ENCODE measurements at places on chromosomes 16 and 17. TPM values are rescaled to one million over a fixed set of nuclear protein-coding genes. Genes with fewer than 3 reads are reported as not detected.

Gene CCDC154
- total RNA-seq: 0.14 TPM

Gene PLA2G10
- not detected for total RNA-seq

Gene CSF3
- total RNA-seq: 6.8 TPM

Gene SLC16A5
- total RNA-seq: 19.3 TPM

Gene NPIPA8
- total RNA-seq: not detected

Gene CACNG3
- not detected for total RNA-seq

Gene CLEC19A
- total RNA-seq: not detected

Gene NT5C3B
- 79.9 TPM for total RNA-seq

Gene WNT9B
- not detected for total RNA-seq

Gene SLC12A3
- not detected for total RNA-seq
